ENCODE measurements at places on chromosomes 4 and X.

DNA sequence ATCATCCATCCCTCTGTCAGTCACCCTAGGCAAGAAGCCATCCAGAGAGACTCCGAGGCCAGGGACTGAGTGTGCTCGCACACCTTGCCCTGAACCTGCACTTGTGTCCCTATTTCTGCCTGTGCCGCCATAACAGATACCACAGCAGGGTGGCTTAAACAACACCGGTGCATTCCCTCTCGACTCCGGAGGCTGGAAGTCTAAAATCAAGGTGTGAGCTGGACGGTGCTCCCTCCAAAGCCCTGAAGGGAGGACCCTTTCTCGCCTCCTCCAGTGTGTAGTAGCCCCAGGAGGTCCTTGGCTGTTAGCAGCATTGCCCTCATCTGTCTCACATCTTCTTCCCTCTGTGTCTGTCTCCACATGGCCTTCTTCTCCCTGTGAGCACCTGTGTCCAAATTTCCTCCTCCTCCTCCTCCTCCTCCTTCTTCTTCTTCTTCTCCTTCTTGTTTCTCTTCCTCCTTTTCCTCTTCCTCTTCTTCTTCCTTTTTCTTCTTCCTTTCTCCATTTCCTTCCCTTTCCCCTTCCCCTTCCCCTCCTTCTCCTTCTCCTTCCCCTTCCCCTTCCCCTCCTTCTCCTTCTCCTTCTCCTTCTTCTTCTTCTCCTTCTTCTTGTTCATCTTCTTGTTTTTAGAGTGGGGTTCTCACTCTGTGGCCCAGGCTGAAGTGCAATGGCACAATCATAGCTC, 98.1 kb upstream of the ENPP6 start:
- no peaks in the 10 kb centered on the region for H3K4me1 ChIP-seq
- no peak overlapping the region for H3K4me3 ChIP-seq
- H3K36me3 ChIP-seq = no peaks in the 10 kb centered on the region
- no peak overlapping the region for H3K27ac ChIP-seq
- H3K27me3 ChIP-seq = no peaks in the 10 kb centered on the region

DNA sequence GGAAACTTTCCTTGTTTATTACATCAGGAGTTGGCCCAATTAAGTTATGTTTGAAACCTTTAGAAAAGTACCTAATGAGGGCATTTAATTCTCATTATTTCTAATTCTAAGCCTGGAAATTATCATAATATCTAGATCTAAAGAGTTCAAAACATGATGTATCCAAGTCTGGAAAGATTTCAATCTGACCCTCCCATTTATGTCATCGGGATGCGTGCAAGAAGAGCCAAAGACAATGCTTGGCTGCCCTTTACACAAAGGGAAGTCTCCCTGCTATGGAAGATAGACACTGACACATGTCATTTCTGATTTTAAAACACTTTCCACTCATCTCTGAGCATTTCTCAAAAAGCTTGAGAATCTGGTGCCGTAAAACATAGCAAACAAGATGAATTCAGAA, 222.4 kb downstream of the ANTXR2 start:
- peaks cover 3% of the 10 kb centered on the region for H3K4me1 ChIP-seq
- DNase-seq = no peak
- no peaks in the 10 kb centered on the region for H3K36me3 ChIP-seq
- no peak overlapping the region for H3K27ac ChIP-seq

DNA sequence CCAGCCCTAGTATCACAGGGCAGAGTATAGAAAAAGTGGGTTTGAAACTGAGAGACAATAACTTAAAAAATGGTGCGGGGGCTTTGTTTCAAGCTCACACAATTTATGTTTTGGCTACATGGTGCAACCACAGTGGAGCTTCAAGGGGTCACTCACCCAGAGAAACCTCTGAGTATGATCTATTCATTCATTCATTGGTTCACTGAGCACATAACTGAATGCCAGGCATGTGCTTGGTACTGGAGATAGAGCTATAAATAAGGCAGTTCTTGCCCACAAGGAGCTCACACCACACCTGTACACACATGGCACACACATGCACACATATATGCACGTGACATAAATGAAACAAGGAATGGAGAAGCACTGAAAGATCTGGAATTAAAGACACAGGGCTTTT, 171.4 kb downstream of the NHS start:
- no peak overlapping the region for H3K27ac ChIP-seq
- H3K36me3 ChIP-seq = no peaks in the 10 kb centered on the region
- no peaks in the 10 kb centered on the region for H3K27me3 ChIP-seq
- peaks cover 12% of the 10 kb centered on the region for H3K4me1 ChIP-seq
- DNase-seq = no peak

GRCh38 chrX:72141372-72142004, 9.8 kb upstream of the RTL5 start:
- H3K27me3 ChIP-seq = no peaks in the 10 kb centered on the region
- no peaks in the 10 kb centered on the region for H3K4me1 ChIP-seq
- H3K4me3 ChIP-seq = no peak overlapping the region
- peaks cover 6% of the 10 kb centered on the region for H3K36me3 ChIP-seq

GRCh38 chr4:156330436-156331031, 376.9 kb upstream of the CTSO start:
- H3K36me3 ChIP-seq = no peaks in the 10 kb centered on the region
- DNase-seq = no peak
- H3K4me1 ChIP-seq = no peaks in the 10 kb centered on the region
- no peaks in the 10 kb centered on the region for H3K27me3 ChIP-seq
- H3K27ac ChIP-seq = no peak overlapping the region

DNA sequence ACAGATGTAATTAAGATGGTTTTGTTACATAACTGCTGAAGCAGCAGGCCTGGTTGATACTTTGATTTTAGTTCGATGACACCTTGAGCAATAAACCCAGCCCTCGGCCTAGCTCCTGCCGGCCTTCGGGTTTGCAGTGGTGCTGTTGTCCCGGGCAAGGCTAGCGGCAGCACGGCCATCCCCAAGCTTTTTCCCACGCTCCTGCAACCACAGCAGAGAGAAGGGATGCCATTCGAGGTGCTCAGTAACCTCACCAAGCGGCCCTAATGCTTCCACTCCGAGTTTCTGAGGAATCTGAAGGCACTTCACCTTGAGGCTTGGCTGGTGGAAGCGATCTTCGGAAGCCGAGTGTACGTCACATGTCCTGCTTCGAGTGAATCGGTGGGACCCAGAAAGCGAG, 182.1 kb downstream of the NAF1 start:
- H3K27me3 ChIP-seq = no peaks in the 10 kb centered on the region
- no peaks in the 10 kb centered on the region for H3K4me1 ChIP-seq
- H3K27ac ChIP-seq = no peak overlapping the region
- no peaks in the 10 kb centered on the region for H3K36me3 ChIP-seq
- H3K4me3 ChIP-seq = no peak overlapping the region
- no peak for DNase-seq

DNA sequence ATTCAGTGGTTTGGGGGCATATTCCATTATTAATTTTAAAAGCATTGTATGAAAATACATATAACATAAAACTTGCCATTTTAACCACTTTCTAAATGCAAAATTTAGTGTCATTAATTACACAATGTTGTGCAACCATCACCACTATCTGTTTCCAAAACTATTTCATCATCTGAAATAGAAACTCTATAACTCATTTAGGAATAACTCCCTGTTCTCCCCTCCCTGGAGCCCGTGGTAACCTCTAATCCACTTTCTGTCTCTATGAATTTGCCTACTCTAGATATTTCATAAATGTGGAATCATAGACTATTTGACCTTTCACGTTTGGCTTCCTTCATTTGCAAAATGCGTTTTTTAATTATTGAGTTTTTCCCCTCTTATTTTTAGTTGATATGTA, 101.4 kb upstream of the GPC4 start:
- no peak overlapping the region for H3K4me3 ChIP-seq
- H3K27ac ChIP-seq = no peak overlapping the region
- H3K27me3 ChIP-seq = no peaks in the 10 kb centered on the region
- H3K4me1 ChIP-seq = no peaks in the 10 kb centered on the region

DNA sequence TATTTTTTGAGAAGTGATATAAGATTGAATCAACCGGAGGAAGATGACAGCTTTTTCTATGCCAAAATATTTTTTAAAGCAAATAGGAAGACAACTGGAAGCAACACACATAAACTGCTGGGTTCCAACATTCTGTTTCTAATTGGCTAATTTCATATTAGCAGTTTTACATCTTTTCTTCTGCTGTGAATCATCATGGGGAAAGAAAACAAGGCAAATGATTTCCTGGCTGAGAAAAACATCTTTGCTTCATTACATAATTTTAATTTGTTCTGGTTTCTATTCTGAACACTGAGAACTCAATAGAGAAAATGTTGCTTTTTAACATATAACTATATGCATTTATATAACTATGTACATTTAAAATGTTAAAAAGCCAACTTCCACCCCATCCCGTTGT, 2518.5 kb downstream of the ARAP2 start:
- DNase-seq = no peak
- H3K4me1 ChIP-seq = no peaks in the 10 kb centered on the region
- no peaks in the 10 kb centered on the region for H3K36me3 ChIP-seq
- no peaks in the 10 kb centered on the region for H3K27me3 ChIP-seq
- no peak overlapping the region for H3K4me3 ChIP-seq
- H3K27ac ChIP-seq = no peak overlapping the region

DNA sequence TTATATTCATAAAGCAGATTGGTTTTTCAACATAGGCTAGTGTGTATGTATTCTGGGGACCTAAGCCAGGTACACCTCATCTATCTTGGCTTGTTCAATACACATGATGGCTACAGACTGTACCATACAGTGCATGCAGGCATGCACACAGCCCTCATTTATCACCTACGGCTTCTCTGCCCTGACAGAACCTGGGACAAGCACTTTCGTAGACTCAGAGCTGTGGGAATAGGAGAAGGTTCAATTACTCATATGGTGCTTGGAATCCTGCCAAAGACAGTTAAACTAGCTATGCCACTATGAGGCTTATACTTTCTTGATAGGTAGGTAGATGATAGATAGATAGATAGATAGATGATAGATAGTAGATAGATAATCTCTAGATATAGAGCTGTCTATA, 457.2 kb downstream of the GALNTL6 start:
- H3K36me3 ChIP-seq = no peaks in the 10 kb centered on the region
- no peaks in the 10 kb centered on the region for H3K27me3 ChIP-seq
- H3K27ac ChIP-seq = no peak overlapping the region
- no peak overlapping the region for H3K4me3 ChIP-seq

DNA sequence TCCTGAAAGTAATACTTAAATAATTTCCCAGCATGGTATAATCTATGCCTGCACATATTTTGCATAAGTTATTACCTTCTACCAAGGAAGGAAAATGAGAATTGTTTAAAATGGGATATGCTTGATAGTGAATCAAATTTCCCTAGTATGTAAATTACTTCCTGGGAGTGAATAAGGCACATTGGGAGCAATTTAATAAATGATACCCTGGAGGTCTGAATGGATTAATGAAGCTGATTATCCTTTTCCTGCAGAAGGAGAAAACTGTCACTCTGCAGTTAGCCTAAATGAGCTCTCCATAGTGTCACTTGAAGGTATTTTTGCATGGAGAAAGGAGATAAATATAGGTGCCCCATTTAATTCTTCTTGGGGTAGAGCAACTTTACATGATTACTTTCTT, 2212.0 kb downstream of the PCDH7 start:
- no peaks in the 10 kb centered on the region for H3K4me1 ChIP-seq
- H3K27ac ChIP-seq = no peak overlapping the region
- no peaks in the 10 kb centered on the region for H3K27me3 ChIP-seq
- H3K4me3 ChIP-seq = no peak overlapping the region

GRCh38 chr4:183241721-183242151, 78.3 kb downstream of the CLDN22 start:
- H3K27ac ChIP-seq = no peak overlapping the region
- H3K4me1 ChIP-seq = no peaks in the 10 kb centered on the region
- no peak overlapping the region for H3K4me3 ChIP-seq
- DNase-seq = no peak
- H3K36me3 ChIP-seq = peaks cover 5% of the 10 kb centered on the region

DNA sequence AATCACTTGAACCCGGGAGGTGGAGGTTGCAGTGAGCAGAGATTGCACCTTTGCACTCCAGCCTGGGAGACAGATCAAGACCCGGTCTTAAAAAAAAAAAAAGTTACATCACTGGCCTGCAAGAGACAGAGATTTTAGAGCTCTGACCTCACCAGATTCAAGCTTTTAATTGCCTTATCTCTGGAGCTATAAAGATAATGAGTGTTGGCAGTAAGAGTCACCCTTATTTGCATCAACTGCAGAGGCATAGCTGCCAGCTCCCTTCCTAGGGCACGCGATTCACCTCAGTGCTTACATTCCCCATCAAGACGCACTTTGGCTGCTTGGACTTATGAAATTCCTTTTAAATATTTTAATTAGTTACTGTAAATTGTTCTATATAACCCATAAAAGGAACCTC, 12.5 kb upstream of the SPATA4 start:
- no peak for DNase-seq
- H3K4me1 ChIP-seq = no peaks in the 10 kb centered on the region
- H3K36me3 ChIP-seq = no peaks in the 10 kb centered on the region

DNA sequence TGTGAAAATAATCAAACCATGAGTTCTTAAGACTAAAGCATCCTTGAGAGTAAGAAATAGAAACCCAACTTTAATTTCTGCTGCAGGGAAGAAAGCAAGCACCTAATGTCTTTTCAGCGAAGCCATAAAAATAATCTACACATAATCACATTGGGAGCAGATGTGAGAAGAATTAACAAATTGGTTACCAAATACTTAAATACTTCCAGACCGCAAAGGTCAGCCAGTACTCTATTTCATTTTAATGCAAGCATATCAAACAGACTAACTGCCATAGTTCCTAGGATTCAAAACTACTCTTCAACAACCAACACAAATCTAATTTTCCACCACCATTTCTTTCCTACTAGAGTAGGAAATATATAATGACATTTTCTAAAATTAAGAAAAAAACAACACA, 144.8 kb upstream of the SLIT2 start:
- H3K4me3 ChIP-seq = no peak overlapping the region
- no peaks in the 10 kb centered on the region for H3K36me3 ChIP-seq
- DNase-seq = no peak
- no peaks in the 10 kb centered on the region for H3K4me1 ChIP-seq

DNA sequence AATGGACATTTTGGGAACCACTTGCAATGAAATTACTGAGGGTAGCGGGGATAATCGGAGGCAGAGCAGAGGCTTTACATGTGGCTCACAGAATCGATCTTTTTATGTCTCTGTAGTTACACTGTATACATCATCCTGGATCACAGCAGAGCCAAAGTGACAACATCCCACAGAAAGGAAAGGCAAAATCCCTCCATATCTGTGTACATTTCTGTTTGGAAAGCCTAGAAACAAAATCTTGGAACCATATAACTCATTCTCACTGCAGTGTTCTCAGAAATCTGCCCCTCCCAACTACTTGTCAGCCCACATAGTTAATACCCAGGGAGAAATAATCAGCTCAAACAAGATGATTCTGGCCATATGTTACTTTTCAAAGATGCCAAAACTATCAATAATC, 211.6 kb downstream of the DCLK2 start:
- no peaks in the 10 kb centered on the region for H3K36me3 ChIP-seq
- H3K27ac ChIP-seq = no peak overlapping the region
- no peak for DNase-seq

Data from esophagus squamous epithelium (tissue), 5 donors.